Activated CD4-positive, alpha-beta T cell treated with anti-CD3 and anti-CD28 coated beads, Interleukin-2, amount 50 U/mL, for 1 hour (primary cell): ENCODE measurements at places on chromosomes 4 and X.

DNA sequence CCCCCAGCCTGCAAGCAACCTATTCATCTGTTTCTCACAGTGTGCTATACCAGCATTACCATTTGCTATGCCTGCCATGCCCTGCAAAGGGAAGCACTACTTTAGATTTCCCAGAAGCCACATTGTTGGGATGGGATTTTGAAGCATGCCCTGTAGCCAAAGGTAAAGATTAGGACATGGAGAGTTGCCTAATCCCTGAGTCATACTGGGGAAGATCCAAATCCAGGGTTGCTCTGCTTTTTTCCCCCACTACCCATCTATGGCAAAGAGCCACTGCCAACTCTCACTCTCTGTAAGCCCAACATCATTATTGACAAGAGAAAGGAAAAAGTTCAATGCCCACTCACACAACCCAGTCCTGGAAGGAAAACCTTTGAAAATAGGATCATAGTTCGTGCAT is 36.7 kb upstream of the TMEM164 start:
- no peak for DNase-seq

DNA sequence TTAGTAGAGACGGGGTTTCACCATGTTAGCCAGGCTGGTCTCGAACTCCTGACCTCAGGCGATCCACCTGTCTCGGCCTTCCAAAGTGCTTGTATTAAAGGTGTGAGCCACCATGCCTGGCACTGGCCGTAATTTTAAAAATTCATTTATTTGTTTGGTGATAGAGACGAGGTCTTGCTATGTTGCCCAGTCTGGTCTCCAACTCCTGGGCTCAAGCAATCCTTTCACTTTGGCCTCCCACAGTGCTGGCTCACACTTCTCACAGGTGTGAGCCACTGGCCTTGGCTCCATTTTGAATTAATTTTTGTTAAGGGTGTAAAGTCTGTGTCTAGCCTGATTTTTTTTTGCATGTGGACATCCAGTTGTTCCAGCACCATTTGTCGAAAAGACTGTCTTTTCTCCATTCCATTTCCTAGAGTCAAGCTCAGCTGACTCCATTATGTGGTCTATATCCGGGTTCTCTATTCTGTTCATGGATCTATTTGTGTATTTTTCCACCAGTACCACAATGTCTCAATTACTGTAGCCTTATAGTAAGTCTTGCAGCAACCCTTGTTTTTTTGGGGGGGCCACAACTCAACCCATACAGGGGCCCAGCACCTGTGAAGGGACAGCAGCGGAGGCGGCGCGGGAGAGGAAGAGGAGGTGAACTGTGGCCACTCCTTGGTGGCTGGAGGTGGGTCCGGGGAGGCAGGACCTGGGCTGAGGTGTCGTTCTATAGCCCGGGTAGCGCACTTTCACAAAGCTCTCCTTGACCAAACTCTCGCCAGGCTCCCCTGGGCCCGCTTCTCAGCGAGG is 1.5 kb upstream of the NSD2 start:
- no peak for DNase-seq

GRCh38 chrX:135384161-135384836 is 37.4 kb upstream of the SMIM10L2A start:
- DNase-seq, result peak; percentile 15

- no peak for DNase-seq
Measured at GRCh38 chrX:33277046-33277445, 65.7 kb upstream of the DMD start.

DNA sequence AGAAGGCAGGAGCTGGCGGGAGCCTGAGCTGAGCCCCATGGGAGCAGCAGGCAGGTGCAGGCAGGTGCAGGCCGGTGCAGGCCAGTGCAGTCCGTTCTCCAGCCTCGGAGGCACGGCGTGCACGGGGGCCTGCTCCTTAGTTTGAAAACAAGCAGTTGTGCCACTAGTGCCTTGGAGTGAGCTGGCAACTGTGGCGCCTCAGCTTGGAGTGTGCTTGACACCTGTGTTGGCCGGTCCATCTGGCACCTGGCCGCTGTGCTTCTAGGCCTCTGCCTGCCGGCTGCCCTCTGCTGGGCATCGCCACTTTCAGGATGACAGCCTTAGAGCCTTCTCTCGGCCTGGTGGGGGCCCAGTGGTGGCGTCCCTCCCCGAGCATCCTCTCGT is 47.9 kb downstream of the RGS12 start:
- DNase-seq, result no peak
